HCEC 1CT (cell line): ENCODE measurements at places on chromosomes 11 and 22.
A peak's percentile ranks its signal among the peaks of the same experiment; 100 is the strongest.

- DNase-seq = no peak
Observed at GRCh38 chr11:25211635-25212254, 714.9 kb downstream of the LUZP2 start.

DNA sequence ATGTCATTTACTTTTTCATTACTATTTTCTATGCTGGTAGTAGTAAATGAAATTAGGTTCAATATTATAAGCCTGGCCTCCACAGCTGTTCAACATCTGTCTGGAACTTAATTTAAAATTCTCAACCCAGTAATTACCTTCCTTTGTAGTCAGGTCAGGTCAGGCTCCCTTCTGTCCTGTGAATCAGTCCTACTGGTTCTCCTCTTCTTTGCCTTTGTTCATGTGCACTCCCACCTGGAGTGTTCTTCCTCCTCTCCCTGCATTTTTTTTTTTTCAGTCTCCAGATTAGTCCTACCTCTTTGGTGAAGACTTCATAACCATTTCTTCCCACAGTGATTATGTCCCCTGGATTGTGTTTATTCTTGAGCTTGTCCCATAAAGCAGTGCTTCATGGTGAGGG is 67.9 kb downstream of the DKK3 start:
- DNase-seq = no peak

DNA sequence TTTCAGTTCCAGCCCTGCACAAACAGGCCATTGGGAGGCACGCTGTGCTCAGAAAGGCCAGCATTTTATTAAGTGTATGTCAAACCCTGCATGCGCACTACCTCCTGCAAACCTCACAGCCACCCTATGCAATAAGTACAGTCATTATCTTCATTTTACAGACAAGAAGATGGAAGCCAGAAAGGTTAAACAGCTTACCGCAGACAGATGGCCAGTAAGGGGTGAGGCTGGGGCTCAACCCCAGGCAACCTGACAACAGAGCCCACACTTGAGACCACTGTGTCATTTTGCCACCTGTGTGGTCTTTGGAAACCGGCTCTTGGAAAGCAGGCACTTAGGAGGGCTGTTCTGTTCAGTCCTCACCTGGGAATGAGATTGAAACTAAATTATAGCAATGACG is 142.3 kb downstream of the NXPE2 start:
- no peak for DNase-seq

DNA sequence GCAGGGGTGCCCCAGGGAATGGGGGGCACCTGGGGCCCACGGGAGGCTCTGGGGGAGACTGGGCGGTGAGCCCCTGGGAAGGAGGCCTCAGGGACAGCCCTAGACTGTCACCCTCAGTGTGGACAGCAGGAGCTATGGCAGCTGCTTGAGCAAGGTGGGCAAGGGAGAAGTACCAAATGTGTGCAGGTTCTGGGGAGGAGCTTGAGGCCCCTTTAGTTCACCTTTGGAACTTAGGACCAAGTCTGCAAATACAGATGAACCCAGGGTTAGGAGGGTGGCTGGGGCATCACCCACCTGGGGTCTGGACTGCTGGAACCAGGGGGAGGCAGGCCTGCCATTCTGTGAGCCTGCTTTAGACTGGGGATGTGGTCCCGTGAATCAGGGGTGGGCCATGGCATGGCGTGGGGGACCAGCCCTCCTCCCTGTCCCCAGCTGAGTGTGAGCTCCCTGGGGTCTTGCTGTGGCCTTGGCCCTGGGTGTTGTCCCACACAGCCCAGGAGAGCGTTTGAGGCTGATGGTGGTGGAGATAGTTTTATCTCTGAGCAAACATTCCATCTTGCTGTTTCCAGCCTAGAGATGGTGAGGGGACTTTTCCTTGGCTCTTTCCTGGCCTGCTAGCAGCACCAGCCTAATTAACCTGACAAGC is 122.3 kb downstream of the KCNQ1 start:
- no peak for DNase-seq

GRCh38 chr22:46737105-46737975 is 712 bp downstream of the CERK start:
- DNase-seq = peak; percentile 32

- no peak for DNase-seq
Observed at GRCh38 chr11:65814986-65815565, 18.7 kb upstream of the SNX32 start.

- DNase-seq = no peak
Observed at GRCh38 chr11:126186025-126186698, 25.3 kb downstream of the RPUSD4 start.

GRCh38 chr11:60129853-60130252 is 41.4 kb downstream of the MS4A2 start:
- no peak for DNase-seq

DNA sequence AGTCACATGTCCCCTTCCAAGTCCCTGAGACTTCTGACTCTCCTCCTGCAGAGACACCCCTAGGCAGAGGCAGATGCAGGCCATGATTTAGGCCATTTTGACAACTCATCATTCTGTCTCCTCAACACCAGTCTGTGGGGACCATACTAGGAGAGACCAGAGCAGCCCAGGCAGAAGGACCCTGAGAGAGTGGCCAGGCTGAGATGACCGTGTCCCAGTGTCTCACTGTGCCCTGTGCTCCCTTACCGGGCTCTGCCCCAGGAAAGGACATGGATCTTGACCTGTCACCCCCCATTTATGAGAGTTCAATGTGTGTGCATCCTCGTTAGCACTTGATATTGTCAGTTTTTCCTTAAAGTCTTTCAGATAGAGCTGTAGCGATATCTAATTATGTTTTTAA is 52.4 kb upstream of the IGLL5 start:
- no peak for DNase-seq

GRCh38 chr11:115126515-115127208 is 377.6 kb downstream of the CADM1 start:
- no peak for DNase-seq

GRCh38 chr22:35538801-35539321 is 1.8 kb upstream of the RASD2 start:
- no peak for DNase-seq

DNA sequence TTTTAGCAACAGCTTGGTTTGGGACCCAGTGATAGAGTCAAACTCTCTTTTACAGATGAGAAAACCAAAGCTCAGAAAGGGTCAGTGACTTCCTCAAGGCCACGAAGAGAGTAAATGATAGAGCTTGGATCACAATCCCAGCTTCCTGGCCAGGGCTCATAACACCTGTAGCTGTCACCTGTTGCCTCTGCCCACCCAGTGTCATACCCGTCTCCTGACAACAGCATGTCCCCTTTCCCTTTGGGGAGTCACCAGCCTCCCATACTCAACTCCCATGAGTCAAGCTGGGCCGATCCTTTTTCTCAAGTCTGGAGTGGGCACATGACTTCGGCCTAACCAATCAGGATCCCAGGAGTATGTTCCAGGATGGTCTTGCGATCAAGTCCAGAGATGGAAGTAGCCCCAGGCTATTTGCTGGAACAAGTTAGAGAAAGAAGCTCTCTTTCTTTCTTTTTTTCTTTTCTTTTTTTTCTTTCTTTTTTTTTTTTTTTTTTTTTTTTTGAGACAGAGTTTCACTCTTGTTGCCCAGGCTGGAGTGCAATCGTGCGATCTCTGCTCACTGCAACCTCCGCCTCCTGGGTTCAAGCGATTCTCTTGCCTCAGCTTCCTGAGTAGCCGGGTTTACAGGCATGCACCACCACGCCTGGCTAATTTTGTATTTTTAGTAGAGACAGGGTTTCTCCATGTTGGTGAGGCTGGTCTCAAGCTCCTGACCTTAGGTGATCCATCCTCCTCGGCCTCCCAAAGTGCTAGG is 27.8 kb upstream of the MYH9 start:
- no peak for DNase-seq

- no peak for DNase-seq
Observed at GRCh38 chr11:78187366-78188285, 800 bp downstream of the KCTD21 start.

GRCh38 chr11:69467196-69467595 is 14.3 kb upstream of the LINC01488 start:
- no peak for DNase-seq

DNA sequence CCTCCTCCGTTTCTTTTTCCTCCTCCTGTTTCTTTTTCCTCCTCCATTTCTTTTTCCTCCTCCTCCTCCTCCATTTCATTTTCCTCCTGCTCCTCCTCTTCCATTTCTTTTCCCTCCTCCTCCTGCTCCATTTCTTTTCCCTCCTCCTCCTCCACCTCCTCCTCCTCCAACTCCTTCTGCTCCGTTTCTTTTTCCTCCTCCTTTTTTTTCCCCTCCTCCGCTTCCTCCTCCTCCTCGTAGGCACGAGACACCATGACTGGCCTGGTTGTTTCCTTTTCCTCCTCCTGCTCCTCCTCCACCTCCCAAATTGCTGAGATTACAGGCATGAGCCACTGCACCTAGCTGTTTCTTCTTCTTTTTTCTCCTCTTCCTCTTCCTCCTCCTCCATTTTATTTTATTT is 25.6 kb upstream of the DRICH1 start:
- no peak for DNase-seq

- no peak for DNase-seq
Observed at GRCh38 chr11:11513422-11513821, 108.4 kb downstream of the GALNT18 start.

DNA sequence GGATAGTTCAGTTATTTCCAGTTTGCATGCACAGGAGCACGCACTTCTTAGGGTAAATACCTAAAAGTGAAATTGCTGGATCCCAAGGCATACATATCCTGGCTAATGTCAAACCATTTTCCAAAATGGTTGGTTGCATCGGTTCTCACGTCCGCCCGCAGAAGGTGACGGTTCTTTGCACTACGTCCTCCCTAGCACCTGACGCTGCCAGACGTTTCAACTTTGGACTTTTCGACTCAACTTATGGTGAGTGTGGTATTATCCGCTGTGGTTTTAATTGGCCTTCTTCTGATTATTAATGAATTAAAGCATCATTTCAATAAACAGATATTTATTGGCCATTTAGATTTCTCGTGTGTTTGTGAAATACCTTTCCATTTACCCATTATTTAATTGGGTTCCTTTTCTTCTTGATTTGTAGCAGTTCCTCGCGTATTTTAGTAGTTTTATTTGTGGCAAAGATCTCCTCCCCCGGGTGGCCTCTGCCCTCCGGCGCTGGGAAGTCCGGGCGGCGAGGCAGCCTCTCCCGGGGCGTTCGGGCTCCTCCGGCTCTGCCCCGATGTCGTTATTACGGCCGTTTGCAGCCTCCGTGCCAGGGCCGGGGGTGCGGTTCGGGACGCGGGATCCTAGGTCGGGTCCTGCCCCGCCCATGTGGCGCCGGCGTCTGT is at the start of gene JHY:
JHY (plus strand) TSS at position 571 of the 668 bp plus-strand sequence. CDS start 3,091 bp downstream, outside the sequence.
- DNase-seq = no peak

DNA sequence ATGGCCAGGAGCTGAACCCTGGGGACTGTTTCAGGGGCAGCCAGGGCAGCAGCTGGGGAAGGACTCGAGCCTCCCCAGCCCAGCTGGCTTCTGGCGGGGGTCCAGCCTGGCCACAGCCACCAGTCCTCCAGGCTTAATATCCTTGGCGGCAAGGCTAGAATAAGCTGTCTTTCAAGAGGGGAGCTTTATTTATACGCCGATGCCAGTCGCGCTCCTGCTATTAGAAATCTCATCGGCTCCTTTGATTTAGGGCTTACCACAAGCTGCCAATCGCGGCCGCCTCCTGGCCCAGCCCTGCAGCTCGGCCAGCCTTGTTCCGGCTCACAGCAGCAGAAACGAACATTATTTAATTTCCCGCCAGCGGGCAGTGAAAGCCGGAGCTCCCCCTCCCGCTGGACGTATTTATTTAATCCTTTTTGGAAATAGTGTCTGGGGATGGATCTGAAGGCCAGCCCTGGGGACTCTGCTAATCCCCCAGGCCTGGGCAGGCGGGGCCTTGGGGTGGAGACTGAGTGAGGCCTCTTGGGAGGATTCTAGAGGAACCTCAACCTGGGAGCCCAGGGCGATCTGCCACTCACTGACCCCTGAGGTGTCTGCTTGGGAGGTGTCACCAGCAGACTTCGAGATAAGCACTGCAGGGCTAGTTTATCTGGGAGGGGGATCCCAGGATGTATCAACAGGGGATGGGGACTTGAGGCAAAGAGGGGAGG is 363.1 kb downstream of the MN1 start:
- DNase-seq = peak; percentile 15

- no peak for DNase-seq
Observed at GRCh38 chr11:22785251-22785650, 44.4 kb downstream of the SVIP start.

DNA sequence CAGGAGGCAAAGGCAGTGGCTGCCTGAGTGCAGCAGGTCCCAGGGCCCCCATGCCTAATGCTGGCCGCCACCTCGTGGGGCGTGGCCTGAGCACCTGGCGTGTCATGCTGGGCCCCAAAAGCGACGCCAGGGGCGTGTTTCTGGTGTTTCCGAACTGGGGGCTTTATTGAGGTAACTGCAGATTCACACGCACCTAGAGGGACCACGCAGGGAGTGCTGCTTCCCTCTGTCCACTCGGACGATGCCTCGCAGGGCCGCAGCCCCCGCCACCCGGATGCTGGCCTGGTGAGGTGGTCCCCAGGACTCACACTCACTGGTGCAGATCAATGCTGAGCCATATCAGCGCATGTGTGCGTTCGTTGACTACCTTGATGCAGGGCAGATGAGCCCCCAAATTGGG is 736.2 kb downstream of the BRD1 start:
- DNase-seq = no peak

GRCh38 chr22:45911601-45912271 is 65.2 kb downstream of the WNT7B start:
- no peak for DNase-seq

GRCh38 chr11:134941326-134941725 is 529.3 kb upstream of the B3GAT1 start:
- DNase-seq = no peak

DNA sequence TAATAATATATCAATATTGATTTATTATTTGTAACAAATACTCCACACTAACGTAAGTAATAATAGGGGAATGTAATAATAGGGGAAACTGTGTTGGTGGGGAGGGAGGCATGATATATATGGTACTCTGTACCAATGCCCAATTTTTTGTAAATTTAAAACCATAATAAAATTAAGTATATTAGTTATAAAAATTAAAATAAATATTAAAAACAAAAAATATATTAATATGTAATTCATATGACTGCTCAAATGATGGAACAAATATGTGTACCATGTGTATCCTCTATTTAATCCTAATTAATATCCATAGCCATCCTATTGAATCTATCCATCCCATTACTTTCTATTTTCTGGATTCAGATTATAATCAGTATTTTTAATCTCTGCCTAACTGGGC is 578.0 kb downstream of the KCNA4 start:
- DNase-seq = no peak

GRCh38 chr22:45306139-45306538 is 3.6 kb upstream of the FAM118A start:
- DNase-seq = no peak

- DNase-seq = no peak
Observed at GRCh38 chr11:4763096-4763495, 6.6 kb downstream of the OR51F1 start.

DNA sequence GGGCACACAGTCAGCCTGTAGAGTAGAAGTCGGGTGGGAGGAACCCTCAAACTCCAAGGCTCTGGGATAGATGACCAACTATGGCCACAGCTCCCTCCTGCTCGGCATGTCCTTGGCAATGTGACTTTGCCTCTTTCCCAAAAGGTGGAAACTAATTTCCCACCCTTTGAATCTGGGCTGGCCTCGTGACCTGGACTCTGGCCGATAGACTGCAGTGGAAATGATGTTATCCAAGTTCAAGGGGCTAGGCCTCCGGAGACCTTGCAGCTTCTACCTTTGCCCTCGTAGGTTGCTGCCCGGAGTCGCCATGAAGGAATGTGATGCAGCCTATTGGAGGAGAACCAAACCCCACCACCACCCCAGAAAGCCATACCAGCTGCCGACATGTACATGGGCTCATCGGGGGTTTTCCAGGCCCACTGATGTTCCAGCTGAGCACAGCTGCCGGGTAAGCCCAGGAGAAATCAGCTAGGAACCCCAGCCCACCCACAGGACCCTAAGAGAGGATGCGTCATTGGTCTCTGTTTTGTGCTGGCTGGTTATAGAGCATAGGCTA is 30.4 kb downstream of the KCNJ4 start:
- no peak for DNase-seq

GRCh38 chr11:119752345-119752871 is 23.4 kb upstream of the NECTIN1 start:
- DNase-seq = no peak
